ENCODE measurements at places on chromosomes 7 and 10. TPM values are rescaled to one million over a fixed set of nuclear protein-coding genes. Genes with fewer than 3 reads are reported as not detected.

- H3K27ac ChIP-seq, result no peak overlapping the region
- DNase-seq, result no peak
- no peak overlapping the region for H3K4me3 ChIP-seq
- H3K36me3 ChIP-seq, result no peaks in the 10 kb centered on the region
- H3K27me3 ChIP-seq, result peaks cover 5% of the 10 kb centered on the region
Measured at GRCh38 chr10:71015674-71016073, 127.3 kb upstream of the PCBD1 start.

DNA sequence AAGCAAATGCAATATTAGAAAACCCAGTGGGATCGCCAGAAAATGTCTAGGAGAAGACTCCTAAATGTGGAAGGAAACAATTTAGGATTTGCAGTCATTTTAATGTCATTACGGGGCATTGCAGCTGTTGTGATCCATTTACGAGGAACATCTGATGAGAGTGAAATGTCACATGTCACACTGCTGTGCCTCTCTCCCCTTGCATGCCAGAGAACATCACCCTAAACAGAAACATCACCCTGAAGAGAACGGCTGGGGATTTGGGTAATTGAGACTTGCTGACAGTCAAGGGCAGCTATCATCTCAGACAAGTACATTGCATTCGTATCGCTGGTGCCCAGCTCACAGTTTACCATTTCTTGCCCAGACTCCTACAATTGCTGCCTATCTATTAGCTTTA lies 785.7 kb upstream of the POM121L12 start:
- H3K27me3 ChIP-seq, result no peaks in the 10 kb centered on the region
- no peak overlapping the region for H3K4me3 ChIP-seq
- DNase-seq, result no peak
- no peaks in the 10 kb centered on the region for H3K4me1 ChIP-seq
- H3K27ac ChIP-seq, result no peak overlapping the region

DNA sequence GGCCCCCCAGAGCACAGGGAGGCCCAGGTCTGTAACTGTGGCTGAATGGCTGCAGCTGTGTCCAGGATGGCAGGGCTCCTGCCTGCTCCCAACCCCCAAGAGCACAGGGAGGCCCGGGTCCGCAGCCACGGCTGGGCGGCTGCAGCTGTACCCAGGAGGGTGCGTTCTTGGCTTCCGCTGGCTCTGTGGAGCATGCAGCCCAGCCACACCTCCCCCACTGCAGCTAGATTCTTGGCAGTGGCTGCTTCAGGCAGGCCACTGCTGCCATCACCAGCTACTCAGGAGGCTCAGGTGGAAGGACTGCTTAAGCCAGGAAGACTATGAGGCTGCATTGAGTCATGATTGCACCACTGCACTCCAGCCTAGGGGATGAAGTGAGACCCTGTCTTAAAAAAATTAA lies 27.9 kb downstream of the C7orf25 start:
- peaks cover 17% of the 10 kb centered on the region for H3K4me1 ChIP-seq
- peaks cover 2% of the 10 kb centered on the region for H3K27me3 ChIP-seq
- H3K4me3 ChIP-seq, result no peak overlapping the region
- H3K27ac ChIP-seq, result no peak overlapping the region
- DNase-seq, result no peak
- no peaks in the 10 kb centered on the region for H3K36me3 ChIP-seq

- no peak overlapping the region for H3K27ac ChIP-seq
- no peaks in the 10 kb centered on the region for H3K4me1 ChIP-seq
- H3K27me3 ChIP-seq, result no peaks in the 10 kb centered on the region
- no peaks in the 10 kb centered on the region for H3K36me3 ChIP-seq
- no peak overlapping the region for H3K4me3 ChIP-seq
Measured at GRCh38 chr7:136687693-136688322, 180.6 kb upstream of the CHRM2 start.

GRCh38 chr10:122435212-122435827 lies 19.1 kb upstream of the ARMS2 start:
- no peaks in the 10 kb centered on the region for H3K27me3 ChIP-seq
- H3K4me3 ChIP-seq, result no peak overlapping the region
- no peak for DNase-seq

- H3K36me3 ChIP-seq, result no peaks in the 10 kb centered on the region
- no peak overlapping the region for H3K27ac ChIP-seq
- DNase-seq, result peak; percentile 69
- H3K27me3 ChIP-seq, result peaks cover 32% of the 10 kb centered on the region
- H3K4me3 ChIP-seq, result no peak overlapping the region
- H3K4me1 ChIP-seq, result peaks cover 21% of the 10 kb centered on the region
Measured at GRCh38 chr7:100894860-100895700, 608 bp downstream of the ACHE start.

DNA sequence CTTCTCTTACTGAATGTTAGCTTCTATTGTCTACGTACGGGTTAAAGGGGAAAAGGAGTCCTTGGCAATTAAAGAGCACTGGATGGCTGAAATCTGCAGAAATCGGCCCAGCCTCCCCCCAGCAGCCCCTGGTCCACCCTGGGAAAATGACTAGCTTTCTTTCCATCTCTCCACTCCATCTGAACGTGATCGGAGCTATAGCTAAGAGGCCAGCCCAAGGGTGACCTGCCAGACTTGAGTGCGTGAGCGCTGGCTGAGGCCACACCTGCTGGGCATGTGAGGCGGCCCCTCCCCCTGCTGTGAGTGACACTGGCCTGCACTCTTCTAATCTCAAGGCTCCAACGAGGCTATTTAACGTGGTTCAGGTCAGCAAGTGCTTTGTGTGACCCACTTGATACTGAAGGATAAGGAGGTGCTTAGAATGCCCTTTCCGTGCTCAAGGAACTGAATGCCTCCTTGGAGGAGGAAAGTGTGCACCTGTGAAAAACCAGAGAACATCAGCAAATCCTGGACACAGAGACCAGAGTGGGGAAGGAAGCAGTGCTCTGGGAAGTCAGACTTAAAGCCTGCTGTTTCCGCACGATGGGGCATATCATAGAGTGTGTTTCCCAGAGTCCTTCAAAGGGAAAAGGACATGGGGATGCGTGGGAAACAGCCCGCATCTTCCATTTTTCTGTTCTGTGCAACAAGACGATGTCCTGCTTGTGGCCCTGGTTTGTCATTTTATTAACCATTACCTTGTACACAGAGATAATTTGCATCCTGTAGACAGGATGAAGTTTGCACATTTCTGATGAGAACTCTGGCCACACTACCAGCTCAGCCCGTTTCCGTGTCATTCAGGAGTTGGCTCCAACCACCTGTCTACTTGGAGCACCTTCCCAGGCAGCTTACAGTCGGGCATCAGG lies 12.5 kb upstream of the MNX1 start:
- peaks cover 6% of the 10 kb centered on the region for H3K4me1 ChIP-seq
- H3K27me3 ChIP-seq, result peaks cover 70% of the 10 kb centered on the region
- DNase-seq, result no peak
- no peak overlapping the region for H3K4me3 ChIP-seq
- no peak overlapping the region for H3K27ac ChIP-seq

DNA sequence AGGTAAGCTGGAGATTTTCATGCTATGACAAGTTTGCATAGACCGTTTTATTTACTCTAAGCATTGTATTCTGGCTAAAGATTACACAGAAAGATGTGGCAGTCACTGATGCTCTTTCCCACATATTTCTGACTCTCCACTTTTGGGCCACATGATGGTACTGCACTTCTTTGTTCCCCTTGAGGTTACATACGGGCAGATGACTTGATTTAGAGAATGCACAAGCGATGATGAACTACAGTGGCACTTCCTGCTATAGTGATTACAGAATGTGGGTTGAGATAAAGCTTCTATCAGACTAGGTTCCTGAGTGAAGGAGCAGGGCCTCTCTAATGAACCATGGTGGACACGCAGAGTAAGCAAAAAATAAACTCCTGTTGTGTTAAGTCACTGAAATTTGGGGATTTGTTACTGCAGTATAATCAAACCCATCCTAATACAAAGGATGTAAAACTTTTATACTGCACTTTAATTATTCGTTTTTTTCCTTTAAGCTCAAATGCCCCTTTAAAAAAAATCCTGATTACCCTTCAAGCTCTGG lies 177.9 kb downstream of the TAX1BP1 start:
- peaks cover 2% of the 10 kb centered on the region for H3K36me3 ChIP-seq
- H3K27me3 ChIP-seq, result no peaks in the 10 kb centered on the region
- DNase-seq, result no peak
- no peak overlapping the region for H3K27ac ChIP-seq

DNA sequence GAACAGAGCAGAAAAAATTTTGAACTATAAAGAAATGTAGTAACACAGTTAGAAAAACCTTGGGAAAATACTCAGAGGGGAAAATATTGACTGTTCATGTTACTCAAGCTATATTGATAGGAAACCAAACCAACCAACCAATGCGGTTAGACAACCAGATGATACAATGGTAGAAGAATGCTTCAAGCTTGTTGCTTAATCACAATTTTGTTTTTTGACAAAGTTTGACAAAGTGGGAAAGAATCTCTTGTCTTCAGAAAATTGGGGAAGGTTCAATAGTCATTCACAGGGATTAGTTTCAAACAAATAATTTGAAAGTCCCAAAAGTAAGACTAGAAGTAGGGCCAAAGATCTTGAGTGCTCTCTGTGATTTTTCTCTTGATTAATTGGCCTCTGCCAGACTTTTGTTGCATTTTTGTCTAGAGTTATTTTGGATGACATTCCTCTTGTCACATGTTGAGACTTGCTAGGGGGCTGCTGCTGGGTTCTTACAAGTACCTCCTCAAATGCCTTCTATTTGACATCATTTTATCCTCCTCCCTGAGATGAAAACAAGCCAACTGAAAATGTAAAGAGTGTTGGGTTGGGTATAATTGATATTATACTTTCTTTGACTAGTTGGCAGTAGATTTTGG lies 233.1 kb upstream of the PHYHIPL start:
- H3K36me3 ChIP-seq, result no peaks in the 10 kb centered on the region
- H3K27ac ChIP-seq, result no peak overlapping the region

DNA sequence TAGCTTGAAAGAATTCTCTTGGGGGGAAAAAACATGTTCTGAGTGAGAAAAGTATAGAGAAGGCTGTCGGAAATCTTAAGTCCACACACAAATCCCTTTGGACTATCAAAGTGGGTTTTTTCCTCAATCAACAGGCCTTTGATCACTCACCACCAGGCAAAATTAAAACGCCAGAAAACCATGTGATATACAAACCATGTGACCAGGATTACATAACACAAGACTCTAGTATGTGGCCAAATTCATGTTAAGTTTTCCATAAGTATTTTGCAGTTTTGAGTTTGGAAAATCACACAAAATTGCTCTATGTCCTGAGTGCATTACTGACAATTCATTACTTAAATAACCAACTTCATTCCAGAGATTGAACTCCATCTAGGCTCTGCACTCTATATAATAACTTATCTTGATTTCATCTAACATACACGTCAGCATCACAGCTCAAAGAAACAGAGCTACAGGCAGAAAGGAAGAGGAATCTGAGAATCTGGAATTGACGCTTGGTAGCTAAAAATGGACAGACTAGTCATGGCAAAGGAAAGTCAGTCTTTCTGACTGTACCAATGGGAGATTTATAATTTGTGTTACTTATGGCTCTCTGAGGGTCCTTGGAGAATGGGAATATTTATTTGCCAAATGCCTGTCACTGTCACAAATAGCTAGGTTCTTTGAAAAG lies 383.5 kb downstream of the SFMBT2 start:
- H3K27ac ChIP-seq, result no peak overlapping the region
- H3K36me3 ChIP-seq, result no peaks in the 10 kb centered on the region
- DNase-seq, result no peak
- H3K4me1 ChIP-seq, result peaks cover 17% of the 10 kb centered on the region
- no peak overlapping the region for H3K4me3 ChIP-seq

- peaks cover 30% of the 10 kb centered on the region for H3K27me3 ChIP-seq
- peaks cover 41% of the 10 kb centered on the region for H3K4me1 ChIP-seq
- H3K36me3 ChIP-seq, result no peaks in the 10 kb centered on the region
- DNase-seq, result no peak
Measured at GRCh38 chr7:108419961-108420908, 36.0 kb downstream of the NRCAM start.

DNA sequence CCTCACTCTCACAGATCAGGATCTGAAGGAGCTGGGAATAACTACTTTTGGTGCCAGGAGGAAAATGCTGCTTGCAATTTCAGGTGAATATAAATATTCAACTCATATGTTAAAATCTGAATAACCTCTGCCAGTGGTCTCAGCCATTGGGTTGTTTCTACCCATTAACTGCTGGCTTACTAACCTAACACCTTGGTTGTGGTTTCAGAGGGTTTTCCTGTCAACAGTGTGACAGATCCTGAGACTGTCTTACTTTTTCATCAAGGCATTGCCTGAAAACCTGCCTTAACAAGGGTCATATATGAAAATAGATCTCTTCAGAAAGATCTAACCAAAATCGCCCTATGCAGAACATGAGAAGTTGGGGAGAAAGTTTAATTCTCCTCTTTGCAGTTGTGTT lies 307.7 kb downstream of the BICC1 start:
- no peaks in the 10 kb centered on the region for H3K36me3 ChIP-seq
- no peaks in the 10 kb centered on the region for H3K4me1 ChIP-seq
- H3K4me3 ChIP-seq, result no peak overlapping the region
- H3K27ac ChIP-seq, result no peak overlapping the region
- DNase-seq, result no peak
- H3K27me3 ChIP-seq, result peaks cover 3% of the 10 kb centered on the region

GRCh38 chr10:113916053-113916452 lies 61.6 kb downstream of the NHLRC2 start:
- H3K36me3 ChIP-seq, result peaks cover 11% of the 10 kb centered on the region
- no peak overlapping the region for H3K27ac ChIP-seq
- no peak overlapping the region for H3K4me3 ChIP-seq
- no peak for DNase-seq
- no peaks in the 10 kb centered on the region for H3K4me1 ChIP-seq

- no peak for DNase-seq
- no peak overlapping the region for H3K27ac ChIP-seq
- no peaks in the 10 kb centered on the region for H3K36me3 ChIP-seq
- peaks cover 2% of the 10 kb centered on the region for H3K27me3 ChIP-seq
- H3K4me1 ChIP-seq, result peaks cover 17% of the 10 kb centered on the region
Measured at GRCh38 chr7:29328045-29328444, 133.5 kb downstream of the CHN2 start.

DNA sequence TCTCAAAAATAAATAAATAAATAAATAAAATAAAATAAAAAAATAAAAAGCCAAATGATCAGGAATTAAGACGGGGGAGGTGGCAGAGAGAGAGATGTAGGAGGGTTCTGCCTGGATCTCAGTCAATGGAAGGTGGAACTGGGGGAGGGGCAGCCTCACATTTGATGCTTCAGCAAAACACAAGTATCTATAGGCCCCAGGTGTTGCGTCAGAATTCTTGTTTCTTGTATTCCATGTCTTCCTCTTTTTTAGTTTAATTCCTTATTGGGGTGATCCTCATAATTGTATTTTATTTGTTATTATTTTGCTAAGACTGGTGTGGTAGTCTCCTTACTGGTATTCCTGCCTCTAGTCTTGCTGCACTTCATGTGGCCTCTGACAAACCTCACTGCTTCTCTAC lies 41.4 kb upstream of the SMARCD3 start:
- H3K4me1 ChIP-seq, result peaks cover 9% of the 10 kb centered on the region
- no peak overlapping the region for H3K4me3 ChIP-seq
- no peaks in the 10 kb centered on the region for H3K36me3 ChIP-seq
- H3K27me3 ChIP-seq, result peaks cover 9% of the 10 kb centered on the region
- no peak overlapping the region for H3K27ac ChIP-seq

- peaks cover 22% of the 10 kb centered on the region for H3K27me3 ChIP-seq
- peaks cover 4% of the 10 kb centered on the region for H3K4me1 ChIP-seq
- no peak for DNase-seq
- H3K27ac ChIP-seq, result no peak overlapping the region
- no peaks in the 10 kb centered on the region for H3K36me3 ChIP-seq
- H3K4me3 ChIP-seq, result no peak overlapping the region
Measured at GRCh38 chr10:58508316-58508715, 4.4 kb upstream of the BICC1 start.

The LRRC18 gene
- not detected for total RNA-seq

The ATP6V0A4 gene
- 0.32 TPM for total RNA-seq

The SHOC2 gene
- total RNA-seq, result 40.4 TPM

The VIPR2 gene
- 0.50 TPM for total RNA-seq

The CFAP43 gene
- total RNA-seq, result 0.09 TPM

The LRRTM3 gene
- not detected for total RNA-seq

The ERVW-1 gene
- total RNA-seq, result not detected

The MOGAT3 gene
- not detected for total RNA-seq

The PSD gene
- 9.1 TPM for total RNA-seq

The SLC39A12 gene
- not detected for total RNA-seq

The WDR91 gene
- total RNA-seq, result 11.8 TPM
